Ureter (tissue), 1 donor: ENCODE measurements at places on chromosomes 13 and 19.

DNA sequence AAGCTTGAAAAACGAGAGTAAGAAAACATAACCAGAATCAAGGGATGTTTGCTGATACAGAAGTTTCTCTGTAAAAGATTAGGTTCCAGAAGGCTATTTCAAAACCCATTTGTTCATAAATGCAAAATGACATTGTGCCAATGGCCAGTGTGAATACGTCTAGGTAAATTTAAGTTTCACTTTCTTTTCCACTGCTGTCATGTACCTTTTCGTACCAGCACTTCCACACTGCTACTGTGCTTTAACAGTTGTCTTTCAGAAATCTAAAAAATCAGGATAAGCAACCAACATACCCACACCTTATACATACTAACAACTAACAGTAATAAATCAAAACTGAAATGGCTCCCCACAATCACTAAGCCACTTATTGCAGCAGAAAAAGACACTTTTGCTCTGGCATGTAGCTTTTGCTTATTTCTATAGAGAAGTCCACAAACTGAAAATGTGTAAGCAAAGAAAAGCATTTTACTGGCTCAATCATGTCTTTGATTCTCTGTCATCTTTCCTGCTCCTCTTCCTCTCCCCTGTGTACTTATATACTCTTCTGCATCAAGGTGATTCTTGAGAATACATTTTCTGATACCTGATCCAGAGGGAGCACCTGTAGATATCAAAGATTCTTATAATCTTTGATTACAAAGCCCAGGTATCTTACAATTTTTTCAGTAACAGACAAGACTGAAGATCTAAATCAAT, 34.3 kb downstream of the ELF1 start:
- no peak for DNase-seq

DNA sequence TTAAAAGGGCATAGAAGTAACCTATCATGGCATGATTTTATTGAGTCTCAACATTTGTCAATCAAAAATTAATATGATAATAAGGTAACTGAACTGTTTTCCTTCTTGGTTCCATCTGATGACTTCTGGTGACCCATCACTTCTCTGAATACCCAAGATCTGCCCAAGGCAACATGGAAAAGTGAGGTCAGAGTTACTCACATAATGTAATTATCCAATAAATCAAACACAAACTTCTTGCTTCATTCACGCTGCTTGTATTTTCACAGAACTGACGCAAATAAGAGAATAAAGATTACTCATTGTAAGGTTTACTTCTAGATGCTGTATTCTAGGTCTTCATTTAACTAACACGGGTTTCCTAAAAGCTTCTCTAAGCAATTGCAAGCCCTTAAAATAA, 361.6 kb downstream of the RBM26 start:
- DNase-seq = no peak

- DNase-seq = no peak
These were observed 616.6 kb downstream of the FGF9 start for GRCh38 chr13:22287343-22287920.

- no peak for DNase-seq
These were observed at the start of gene KIR2DL4 for GRCh38 chr19:54803410-54803809. Gene KIR2DL4 (plus strand): TSS chr19:54803610. CDS start chr19:54803652, 42 bp downstream.

GRCh38 chr19:8655340-8655709, 24.9 kb downstream of the NFILZ start:
- no peak for DNase-seq

- DNase-seq = no peak
These were observed 24.4 kb upstream of the LDLR start for GRCh38 chr19:11064831-11065303.

DNA sequence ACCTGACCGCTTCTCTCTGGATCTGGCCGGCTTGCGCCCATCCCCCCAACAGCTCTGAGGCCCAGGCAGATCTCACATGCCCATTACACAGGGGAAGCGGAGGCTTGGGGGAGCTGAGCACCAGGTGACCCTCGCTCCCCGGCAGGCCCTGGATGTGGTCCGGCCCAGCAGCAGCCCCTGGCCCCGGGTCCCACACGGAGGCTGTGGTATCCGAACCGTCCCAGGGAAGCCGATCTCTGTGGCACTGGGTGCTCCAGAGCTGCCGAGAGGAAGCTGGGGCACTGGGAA, 27.7 kb downstream of the SBNO2 start:
- DNase-seq = no peak

DNA sequence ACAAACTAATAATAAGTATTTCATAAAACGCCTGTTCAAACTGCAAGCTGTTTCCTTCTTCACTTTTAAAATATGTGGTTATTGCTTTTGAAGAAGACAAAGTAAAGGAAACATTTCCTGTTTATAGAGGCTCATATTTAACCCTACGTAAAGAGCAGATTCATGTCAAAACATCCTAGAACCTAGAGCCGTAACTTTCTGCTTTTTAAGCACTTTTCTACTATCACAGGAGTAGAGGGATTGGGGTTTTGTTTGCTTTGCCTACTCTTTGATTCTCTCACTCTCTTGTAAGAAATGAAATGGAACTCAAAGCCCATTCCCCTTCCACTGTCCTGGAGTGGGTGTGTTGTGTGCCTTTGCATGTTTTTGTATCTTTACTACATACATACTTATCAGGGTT, 54.0 kb upstream of the GPR183 start:
- DNase-seq = no peak

GRCh38 chr19:48492925-48493717, 18.5 kb downstream of the LMTK3 start:
- peak; percentile 97 for DNase-seq

DNA sequence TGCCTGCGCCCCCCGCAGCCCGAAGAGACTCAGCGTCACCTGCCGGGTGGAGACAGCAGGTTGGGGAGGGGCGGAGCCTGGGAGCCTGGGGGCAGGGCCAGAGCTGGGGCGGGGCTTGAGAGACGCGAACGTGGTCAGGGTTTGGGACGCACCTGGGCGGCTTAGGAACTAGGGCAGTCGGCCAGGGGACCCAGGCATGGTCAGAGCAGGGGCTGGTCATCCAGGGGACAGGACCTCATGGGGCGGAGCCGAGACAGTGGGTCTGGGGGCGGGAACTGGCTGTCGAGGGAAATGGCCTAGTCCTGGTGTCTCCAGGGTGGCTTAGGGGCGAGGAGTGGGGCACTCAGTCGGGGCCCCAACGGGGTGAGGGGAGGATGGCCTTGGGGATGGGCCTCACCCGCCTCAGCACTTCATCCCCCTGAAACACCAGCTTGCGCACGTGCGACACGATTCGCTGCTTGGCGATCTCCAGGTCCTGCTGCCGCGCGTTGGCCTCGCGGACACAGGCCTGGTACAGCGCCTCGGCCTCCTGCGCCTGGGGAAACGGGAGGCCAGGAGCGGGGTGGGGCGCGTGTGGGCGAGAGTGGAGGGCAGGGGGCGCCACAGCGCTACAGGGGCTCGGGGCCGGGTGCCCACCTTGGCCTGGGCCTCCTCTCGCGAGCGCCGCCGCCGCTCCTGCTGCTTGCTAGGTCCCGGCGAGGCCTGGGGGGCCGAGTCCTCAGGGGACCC, 5.8 kb downstream of the GMIP start:
- DNase-seq = no peak

GRCh38 chr19:28468701-28469459, 744.1 kb downstream of the UQCRFS1 start:
- peak; percentile 48 for DNase-seq

DNA sequence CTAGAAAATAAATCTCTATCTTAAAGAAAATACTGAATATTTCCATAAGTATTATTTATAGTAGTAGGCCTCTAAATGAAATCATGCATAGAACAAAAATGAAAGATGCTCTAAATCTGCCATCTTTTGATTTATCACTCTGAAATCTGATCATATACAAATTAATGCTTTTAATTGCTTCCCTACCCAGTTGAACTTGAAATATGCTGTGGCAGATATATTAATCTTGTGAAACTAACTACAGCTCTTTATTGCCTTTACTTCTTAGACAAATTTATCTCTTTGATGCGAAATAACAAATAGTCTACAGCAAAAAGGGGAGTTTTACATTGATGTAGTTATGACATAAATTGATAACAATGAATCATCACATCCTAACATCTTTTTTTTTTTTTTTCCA, 510.7 kb upstream of the SLITRK6 start:
- DNase-seq = no peak

- no peak for DNase-seq
These were observed 50.5 kb downstream of the SLITRK1 start for GRCh38 chr13:83831796-83832195.

DNA sequence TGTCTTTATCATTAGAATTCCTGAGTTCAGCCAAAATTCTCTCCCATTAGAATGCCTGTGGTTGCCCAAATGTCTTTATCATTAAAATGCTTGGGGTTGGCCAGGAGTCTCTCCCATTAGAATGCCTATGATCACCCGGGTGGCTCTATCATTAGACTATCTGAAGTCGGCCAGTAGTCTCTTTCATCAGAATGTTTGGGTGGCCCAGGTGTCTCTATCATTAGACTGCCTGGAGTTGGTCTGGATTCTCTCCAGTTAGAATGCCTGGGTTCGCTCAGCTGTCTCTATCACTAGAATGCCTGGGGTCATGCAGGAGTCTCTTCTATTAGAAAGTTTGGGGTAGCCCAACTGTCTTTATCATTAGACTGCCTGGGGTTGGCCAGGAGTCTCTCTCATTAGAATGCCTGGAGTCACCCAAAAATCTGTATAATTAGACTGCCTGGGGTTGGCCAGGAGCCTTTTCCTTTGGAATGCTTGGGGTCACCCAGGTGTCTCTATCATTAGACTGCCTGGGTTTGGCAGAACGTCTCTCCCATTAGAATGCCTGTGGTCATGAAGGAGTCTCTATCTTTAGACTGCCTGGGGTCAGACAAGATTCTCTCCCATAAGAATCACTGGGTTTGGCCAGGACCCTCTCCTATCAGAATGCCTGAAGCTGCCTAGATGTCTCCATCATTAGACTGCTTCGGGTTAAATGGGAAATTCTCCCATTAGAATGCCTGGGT, 1478.3 kb downstream of the UQCRFS1 start:
- DNase-seq = no peak

DNA sequence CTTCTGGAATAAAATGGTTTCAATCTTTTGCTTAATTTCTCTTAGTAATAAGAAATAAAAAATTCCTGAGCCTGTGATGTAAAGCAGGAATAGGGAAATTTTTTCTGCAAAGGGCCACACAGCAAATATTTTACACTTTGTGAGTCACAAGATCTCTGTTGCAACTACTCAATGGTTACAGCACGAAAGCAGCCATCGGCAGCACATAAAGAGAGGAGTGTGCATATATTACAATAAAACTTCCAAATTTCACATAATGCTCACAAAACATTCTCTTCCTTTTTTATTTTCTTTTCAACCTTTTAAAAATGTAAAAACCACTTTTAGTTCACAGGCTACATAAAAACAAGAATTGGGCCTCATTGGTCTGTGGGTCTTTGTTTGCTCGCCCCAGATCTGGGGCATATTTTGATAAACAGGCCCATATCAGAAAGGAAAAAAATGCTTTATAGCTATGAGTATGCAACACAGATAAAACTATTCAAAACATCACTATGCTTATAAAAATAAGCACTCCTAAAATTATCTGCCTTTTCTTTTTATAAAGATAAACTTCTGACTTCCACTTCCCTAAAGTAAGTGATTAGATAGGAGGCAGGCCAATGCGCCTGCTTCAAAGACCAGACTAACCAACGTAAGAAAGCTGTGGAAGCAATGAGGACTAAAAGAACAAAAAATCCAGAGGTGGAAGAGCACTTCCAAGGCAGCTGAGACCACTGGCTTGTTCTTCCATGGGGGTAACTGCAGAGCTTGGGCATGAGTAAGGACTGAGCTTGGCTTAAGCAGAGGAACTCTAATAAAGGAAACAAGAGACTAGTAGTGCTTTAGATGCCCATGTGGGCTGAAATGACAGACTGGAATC, 26.5 kb downstream of the MYCBP2 start:
- DNase-seq = no peak

DNA sequence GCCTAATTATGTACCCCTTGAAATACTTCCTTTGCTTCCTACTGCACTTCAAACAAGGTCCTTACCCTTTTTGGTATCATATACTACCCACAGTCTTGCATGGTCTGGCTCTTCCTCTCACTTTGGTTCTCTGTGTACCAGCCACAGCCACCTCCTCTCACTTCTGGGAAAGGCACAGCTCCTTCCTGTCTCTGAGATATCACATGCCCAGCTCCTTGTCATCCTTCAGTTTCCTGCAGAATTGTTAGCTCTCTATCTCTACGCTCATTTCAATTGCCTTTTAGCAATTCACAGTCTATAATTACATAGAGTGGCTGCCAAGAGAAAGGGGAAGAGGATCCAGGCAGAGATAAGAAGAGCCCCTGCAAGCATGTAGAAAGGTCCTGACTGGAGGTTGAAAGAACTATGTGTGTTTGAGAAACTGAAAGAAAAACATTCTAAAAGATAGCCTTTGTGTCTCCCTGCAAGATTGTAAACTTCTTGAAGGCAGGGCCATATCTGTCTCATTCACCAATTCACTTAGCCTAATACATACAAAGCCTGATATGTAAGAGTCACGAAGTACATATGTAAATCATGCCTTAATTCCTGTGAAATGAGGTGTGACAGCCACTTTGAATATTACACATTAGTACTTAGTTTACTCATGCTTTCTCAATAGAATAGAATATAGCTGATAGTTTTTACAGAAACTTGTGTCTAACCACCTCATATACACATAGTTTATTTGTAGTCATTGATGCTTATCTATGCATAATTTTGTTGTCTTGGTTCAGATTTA, 933.1 kb downstream of the DIAPH3 start:
- no peak for DNase-seq

- DNase-seq = no peak
These were observed 6.9 kb upstream of the ZC3H13 start for GRCh38 chr13:46059405-46059804.

DNA sequence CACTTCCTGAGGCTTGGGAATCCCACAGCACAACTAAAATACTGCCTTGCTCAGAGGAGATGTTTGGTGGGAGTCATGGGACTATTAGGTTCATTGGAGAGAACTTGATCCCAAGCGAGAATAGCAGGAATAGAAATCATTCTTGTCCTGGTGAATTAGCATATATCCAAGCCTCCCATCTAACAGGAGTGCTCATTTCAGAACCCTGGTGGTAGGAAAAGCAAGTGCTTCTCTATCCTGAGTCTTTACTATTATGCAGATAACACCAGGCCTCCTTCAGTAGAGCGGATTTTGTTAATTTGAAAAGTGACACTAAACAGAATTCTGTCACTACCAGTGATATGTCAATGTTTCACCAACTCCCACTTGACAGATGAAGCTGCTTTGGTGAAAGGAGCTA, 199.5 kb downstream of the ATP8A2 start:
- no peak for DNase-seq

- DNase-seq = no peak
These were observed 41.3 kb upstream of the NPAS1 start for GRCh38 chr19:46978171-46978869.

GRCh38 chr13:63041640-63042414, 1626.2 kb upstream of the PCDH20 start:
- no peak for DNase-seq
